Cardiac muscle cell (in vitro differentiated cells and primary cell): ENCODE measurements at places on chromosomes 2 and 18. TPM values are rescaled to one million over a fixed set of nuclear protein-coding genes. Genes with fewer than 3 reads are reported as not detected.

STPG4 gene
- total RNA-seq = not detected in 2 replicates

DNA sequence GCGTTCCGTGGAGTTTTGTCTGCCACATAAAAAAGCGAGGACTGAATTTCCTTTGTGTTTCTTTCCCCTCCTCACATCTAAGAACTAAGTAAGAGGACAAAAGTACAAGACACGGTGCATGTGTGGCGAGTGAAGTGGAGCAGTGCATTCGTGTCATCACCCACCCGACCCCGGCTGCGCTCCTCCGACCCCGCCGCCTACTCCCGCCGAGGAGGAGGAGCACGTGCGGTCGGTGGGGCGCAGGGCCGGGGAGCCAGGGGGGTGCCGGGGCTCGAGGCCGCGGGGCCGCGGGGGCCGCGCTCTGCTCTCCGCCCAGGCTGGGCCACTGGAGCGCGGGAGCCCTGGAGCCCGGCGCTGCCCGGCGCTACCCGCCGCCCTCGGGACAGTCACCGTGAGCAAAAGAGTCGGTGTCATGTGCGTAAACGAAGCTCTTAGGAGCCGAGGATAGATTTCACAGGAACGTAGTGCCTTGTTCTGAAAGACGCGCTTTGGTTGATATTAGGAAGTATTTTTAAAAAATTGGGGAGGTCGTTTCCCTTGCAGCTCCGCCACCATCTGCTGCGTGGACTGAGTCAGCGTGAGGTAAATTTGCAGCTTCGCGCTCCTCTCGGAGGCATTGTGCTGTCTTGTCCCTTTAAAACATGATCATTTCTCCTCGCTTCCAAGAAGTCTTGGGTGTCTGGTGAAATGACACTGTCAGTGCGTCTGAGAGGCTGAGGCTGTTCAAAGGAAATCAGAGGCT, 11.0 kb downstream of the TBR1 start:
- no peaks in the 10 kb centered on the region for H3K4me1 ChIP-seq
- peaks cover 88% of the 10 kb centered on the region for H3K27me3 ChIP-seq
- no peaks in the 10 kb centered on the region for H3K36me3 ChIP-seq
- no peak overlapping the region for H3K27ac ChIP-seq

DNA sequence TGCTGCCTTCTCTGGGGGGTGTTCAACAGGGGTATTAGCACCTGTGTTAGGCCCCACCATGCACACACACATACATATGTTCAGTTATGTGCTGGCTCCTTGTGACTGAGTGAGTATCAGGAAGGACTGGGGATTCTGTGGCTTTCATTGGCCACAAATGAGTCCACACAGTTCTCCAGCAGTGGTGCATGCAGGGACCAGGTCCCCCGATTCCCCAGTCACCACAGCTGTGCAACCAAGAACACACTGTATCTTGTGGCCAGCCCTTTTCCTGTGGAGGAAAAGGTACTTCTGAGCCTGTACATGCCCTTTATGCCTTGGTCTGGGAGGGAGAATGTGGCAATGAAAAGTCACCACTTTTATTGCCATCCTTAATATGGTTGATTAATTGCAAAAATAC, 74.9 kb upstream of the KLF7 start:
- H3K36me3 ChIP-seq = no peaks in the 10 kb centered on the region
- no peaks in the 10 kb centered on the region for H3K27me3 ChIP-seq
- no peak for DNase-seq

- no peak for DNase-seq
- no peak overlapping the region for H3K4me3 ChIP-seq
- no peaks in the 10 kb centered on the region for H3K4me1 ChIP-seq
- H3K36me3 ChIP-seq = no peaks in the 10 kb centered on the region
- H3K27ac ChIP-seq = no peak overlapping the region
These were observed 1386.0 kb upstream of the CELF4 start for GRCh38 chr18:38951633-38952032.

DNA sequence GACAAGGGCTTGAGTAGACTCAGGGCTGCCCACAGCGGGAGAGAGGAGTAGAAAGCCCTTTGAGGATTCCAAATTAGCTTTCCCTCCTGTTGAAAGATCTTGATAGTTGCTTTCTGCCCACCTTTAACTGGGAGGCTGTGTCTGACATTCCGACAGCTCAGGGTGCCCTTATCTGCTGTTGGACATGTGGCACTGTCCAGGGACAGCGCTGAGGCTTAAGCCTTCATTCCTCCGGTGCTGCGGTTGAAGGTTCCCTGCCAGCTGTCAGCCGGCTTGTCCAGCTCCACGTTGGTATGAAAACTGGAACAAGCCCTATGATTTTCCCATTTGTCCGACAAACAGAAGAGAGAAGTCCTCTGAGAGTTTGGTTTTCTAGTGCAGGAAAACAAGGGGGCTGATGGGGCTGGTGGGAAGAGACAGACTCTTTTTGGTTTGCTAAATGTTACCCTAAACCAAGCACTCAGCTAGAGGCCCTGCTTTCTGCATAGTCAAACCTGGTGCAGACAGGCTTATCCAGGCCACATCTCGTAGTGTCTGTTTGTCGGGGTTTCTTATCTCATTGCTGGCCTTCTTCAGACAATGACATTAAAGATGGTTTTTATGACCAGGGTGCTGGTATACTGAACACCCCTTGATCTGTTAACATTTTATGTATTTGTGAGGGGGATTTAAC, 24.5 kb downstream of the GREB1 start:
- peak overlapping the region; percentile 84 for H3K27ac ChIP-seq
- H3K36me3 ChIP-seq = no peaks in the 10 kb centered on the region
- no peaks in the 10 kb centered on the region for H3K27me3 ChIP-seq
- DNase-seq = peak; percentile 88
- no peak overlapping the region for H3K4me3 ChIP-seq

ANKRD62 gene
- total RNA-seq = not detected in 2 replicates

IKZF2 gene
- total RNA-seq = 7.9 and 10.8 TPM in 2 replicates

TNS1 gene
- total RNA-seq = 44.3 and 45.0 TPM in 2 replicates

NHEJ1 gene
- 8.4 and 12.9 TPM in 2 replicates for total RNA-seq

- no peaks in the 10 kb centered on the region for H3K36me3 ChIP-seq
- no peaks in the 10 kb centered on the region for H3K27me3 ChIP-seq
- H3K27ac ChIP-seq = peak within 1 kb of the TSS; percentile 69
- peak; percentile 81 for DNase-seq
These were observed at the start of gene FECH for GRCh38 chr18:57586251-57587049. TSS of gene FECH (minus strand) at chr18:57586702. CDS start at chr18:57586620, 82 bp downstream.

UBE2E3 gene
- 128 and 196 TPM in 2 replicates for total RNA-seq

RAD51AP2 gene
- 0.04 and 0.12 TPM in 2 replicates for total RNA-seq

- H3K36me3 ChIP-seq = no peaks in the 10 kb centered on the region
- no peak overlapping the region for H3K27ac ChIP-seq
- H3K27me3 ChIP-seq = no peaks in the 10 kb centered on the region
- H3K4me3 ChIP-seq = no peak overlapping the region
- no peaks in the 10 kb centered on the region for H3K4me1 ChIP-seq
These were observed 51.4 kb upstream of the SPAG16 start for GRCh38 chr2:213232649-213233437.

SP140 gene
- total RNA-seq = 0.07 and 0.12 TPM in 2 replicates

DNA sequence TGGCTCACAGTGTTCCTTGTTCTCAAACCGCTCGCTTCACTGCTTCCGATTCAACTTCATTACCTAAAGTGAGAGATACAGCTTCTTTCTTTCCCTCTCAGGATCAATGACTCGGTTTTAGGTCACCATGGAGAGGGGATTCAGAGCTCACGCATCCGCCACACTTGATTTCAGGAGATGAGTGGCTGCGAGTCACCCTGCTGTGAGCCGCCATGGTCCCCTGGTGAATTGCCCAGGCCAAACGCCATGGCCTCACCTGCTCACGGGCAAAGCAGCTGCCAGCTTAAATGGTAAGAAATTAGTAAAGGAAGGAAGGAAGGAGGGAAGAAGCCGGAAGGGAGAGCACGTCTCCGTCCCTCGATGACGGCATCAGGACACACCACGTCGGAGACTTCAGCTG, 60.5 kb downstream of the ADNP2 start:
- H3K27me3 ChIP-seq = no peaks in the 10 kb centered on the region
- no peak overlapping the region for H3K27ac ChIP-seq
- H3K4me3 ChIP-seq = no peak overlapping the region
- DNase-seq = no peak
- H3K4me1 ChIP-seq = no peaks in the 10 kb centered on the region

DNA sequence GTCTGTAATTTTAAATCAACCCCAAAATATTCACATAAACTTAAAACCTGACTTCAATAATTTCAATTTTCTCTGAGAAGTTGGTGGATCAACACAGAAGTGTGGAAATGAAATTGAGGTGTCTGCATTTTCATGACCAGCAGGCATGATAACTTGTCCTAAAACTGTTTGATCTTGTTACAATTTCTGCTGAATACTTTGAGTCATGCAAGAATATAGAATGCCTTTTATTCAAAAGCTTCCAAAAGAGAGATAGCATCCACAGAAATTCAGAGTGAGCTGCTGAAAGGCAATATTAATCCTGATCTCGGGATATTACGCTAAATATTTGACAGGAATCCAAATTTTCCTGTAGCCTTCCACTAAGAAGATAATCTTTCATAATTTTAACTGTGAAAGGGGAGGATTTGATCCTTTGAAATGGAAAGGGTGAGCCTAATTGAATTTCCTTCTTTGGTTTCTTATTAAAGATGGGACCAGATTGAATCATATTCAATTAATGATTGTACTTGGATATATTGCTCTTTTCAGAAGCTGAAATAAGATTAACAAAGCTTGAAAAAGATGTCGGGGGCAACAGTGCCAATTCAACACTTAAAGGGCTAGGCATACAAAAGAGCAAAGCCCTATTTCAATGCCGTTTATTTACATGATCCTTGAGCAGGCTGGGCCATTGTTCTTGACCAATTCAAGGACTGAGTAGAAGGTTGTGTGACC, 129.3 kb downstream of the NCKAP5 start:
- H3K36me3 ChIP-seq = no peaks in the 10 kb centered on the region
- DNase-seq = no peak
- no peak overlapping the region for H3K4me3 ChIP-seq
- H3K4me1 ChIP-seq = peaks cover 5% of the 10 kb centered on the region
- no peak overlapping the region for H3K27ac ChIP-seq

- H3K27me3 ChIP-seq = no peaks in the 10 kb centered on the region
- no peaks in the 10 kb centered on the region for H3K4me1 ChIP-seq
These were observed 93.6 kb upstream of the TWIST2 start for GRCh38 chr2:238754259-238754658.

GRCh38 chr18:46374850-46375249, 270.7 kb downstream of the HAUS1 start:
- H3K4me1 ChIP-seq = peaks cover 17% of the 10 kb centered on the region
- DNase-seq = no peak
- no peak overlapping the region for H3K4me3 ChIP-seq
- no peaks in the 10 kb centered on the region for H3K27me3 ChIP-seq
- H3K27ac ChIP-seq = peak overlapping the region; percentile 48
- H3K36me3 ChIP-seq = no peaks in the 10 kb centered on the region

KCNIP3 gene
- 3.6 and 5.2 TPM in 2 replicates for total RNA-seq

- DNase-seq = peak; percentile 85
- H3K4me1 ChIP-seq = peaks cover 4% of the 10 kb centered on the region
- H3K36me3 ChIP-seq = peaks cover 3% of the 10 kb centered on the region
- H3K4me3 ChIP-seq = no peak overlapping the region
- no peak overlapping the region for H3K27ac ChIP-seq
- no peaks in the 10 kb centered on the region for H3K27me3 ChIP-seq
These were observed 5.5 kb downstream of the NHEJ1 start for GRCh38 chr2:219155054-219155644.
